ENCODE measurements at places on chromosomes 2 and 18. TPM values are rescaled to one million over a fixed set of nuclear protein-coding genes. Genes with fewer than 3 reads are reported as not detected.
A peak's percentile ranks its signal among the peaks of the same experiment; 100 is the strongest.

GRCh38 chr2:165700531-165700930 is 93.5 kb downstream of the GALNT3 start:
- H3K36me3 ChIP-seq: no peaks in the 10 kb centered on the region
- DNase-seq: no peak
- no peak overlapping the region for H3K27ac ChIP-seq
- H3K27me3 ChIP-seq: no peaks in the 10 kb centered on the region
- no peak overlapping the region for H3K4me3 ChIP-seq

- no peaks in the 10 kb centered on the region for H3K27me3 ChIP-seq
- H3K36me3 ChIP-seq: no peaks in the 10 kb centered on the region
- DNase-seq: no peak
- no peak overlapping the region for H3K27ac ChIP-seq
- H3K4me3 ChIP-seq: no peak overlapping the region
- peaks cover 4% of the 10 kb centered on the region for H3K4me1 ChIP-seq
These were observed 73.7 kb upstream of the COPS8 start for GRCh38 chr2:237012004-237012403.

- DNase-seq: no peak
- peaks cover 67% of the 10 kb centered on the region for H3K36me3 ChIP-seq
- no peak overlapping the region for H3K27ac ChIP-seq
- no peaks in the 10 kb centered on the region for H3K4me1 ChIP-seq
- H3K4me3 ChIP-seq: no peak overlapping the region
These were observed 218.2 kb upstream of the RAB12 start for GRCh38 chr18:8391068-8391467.

The PSMA8 gene
- not detected for total RNA-seq

GRCh38 chr2:189236066-189236465 is 56.5 kb upstream of the COL5A2 start:
- no peak for DNase-seq
- no peaks in the 10 kb centered on the region for H3K4me1 ChIP-seq
- no peak overlapping the region for H3K4me3 ChIP-seq
- no peaks in the 10 kb centered on the region for H3K27me3 ChIP-seq
- H3K36me3 ChIP-seq: no peaks in the 10 kb centered on the region

The GAL3ST2 gene
- total RNA-seq: not detected

GRCh38 chr18:13220361-13220991 is 1.9 kb downstream of the LDLRAD4 start:
- H3K4me3 ChIP-seq: peak overlapping the region; percentile 68
- H3K36me3 ChIP-seq: no peaks in the 10 kb centered on the region
- H3K27ac ChIP-seq: peak overlapping the region; percentile 65
- DNase-seq: no peak

- no peak overlapping the region for H3K27ac ChIP-seq
- no peak for DNase-seq
- H3K4me3 ChIP-seq: no peak overlapping the region
- no peaks in the 10 kb centered on the region for H3K27me3 ChIP-seq
- H3K4me1 ChIP-seq: peaks cover 19% of the 10 kb centered on the region
These were observed 312.3 kb downstream of the PRKCE start for GRCh38 chr2:45963816-45964215.

DNA sequence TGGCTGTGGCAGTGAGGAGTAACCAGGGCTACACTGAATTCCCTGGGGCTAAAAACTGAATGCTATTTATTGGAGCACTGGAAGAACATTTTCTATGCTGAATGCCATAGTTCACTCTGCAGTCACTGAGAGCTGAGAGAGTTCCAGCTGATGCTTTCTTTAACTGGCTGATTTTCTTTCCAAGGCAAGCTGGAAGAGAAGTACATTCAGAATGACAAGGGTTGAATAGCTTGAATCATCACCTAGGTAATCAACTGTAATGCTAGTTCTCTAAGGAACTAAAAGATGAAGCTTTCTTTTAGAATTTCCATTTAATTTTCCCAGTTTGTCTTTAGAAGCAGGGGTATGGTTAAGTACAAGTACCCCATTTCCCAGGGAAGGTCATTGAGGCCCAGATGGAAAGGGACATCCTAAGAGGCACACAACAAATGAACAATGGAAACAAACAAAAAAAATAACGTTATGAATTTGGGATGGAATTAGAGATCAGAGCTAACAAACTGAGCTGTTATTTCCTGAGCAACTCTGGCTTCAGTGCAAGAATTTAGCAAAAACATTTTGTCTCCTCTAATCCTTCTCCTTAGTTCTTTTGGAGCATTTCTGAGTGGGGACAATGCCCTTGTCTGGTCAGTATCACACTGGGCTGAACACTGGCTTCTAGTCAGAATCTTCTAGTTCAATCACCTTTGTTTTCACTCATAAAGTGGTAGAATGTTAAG is 132.8 kb upstream of the REG3A start:
- no peaks in the 10 kb centered on the region for H3K36me3 ChIP-seq
- H3K4me3 ChIP-seq: no peak overlapping the region
- H3K27me3 ChIP-seq: no peaks in the 10 kb centered on the region
- H3K27ac ChIP-seq: no peak overlapping the region

DNA sequence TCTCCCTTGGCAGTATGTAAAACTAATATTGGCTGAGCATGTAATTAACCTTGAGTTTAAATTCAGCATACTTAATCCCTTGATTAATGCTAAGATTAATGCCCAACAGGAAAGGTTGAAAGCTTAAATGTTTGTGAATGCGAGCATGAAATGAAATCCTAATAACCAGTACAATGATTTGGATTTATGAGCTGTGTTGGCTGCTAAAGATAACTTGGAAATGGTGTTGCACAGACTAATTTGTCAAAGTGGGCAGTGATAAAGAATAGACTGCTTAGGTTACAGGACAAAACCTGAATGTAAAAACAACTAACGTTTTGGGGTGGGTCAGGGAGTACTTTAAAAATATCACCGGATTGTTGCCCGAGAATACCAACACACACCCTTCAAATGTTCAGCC is 70.6 kb downstream of the MGAT5 start:
- H3K4me3 ChIP-seq: no peak overlapping the region
- no peak overlapping the region for H3K27ac ChIP-seq
- H3K4me1 ChIP-seq: no peaks in the 10 kb centered on the region
- H3K36me3 ChIP-seq: no peaks in the 10 kb centered on the region

DNA sequence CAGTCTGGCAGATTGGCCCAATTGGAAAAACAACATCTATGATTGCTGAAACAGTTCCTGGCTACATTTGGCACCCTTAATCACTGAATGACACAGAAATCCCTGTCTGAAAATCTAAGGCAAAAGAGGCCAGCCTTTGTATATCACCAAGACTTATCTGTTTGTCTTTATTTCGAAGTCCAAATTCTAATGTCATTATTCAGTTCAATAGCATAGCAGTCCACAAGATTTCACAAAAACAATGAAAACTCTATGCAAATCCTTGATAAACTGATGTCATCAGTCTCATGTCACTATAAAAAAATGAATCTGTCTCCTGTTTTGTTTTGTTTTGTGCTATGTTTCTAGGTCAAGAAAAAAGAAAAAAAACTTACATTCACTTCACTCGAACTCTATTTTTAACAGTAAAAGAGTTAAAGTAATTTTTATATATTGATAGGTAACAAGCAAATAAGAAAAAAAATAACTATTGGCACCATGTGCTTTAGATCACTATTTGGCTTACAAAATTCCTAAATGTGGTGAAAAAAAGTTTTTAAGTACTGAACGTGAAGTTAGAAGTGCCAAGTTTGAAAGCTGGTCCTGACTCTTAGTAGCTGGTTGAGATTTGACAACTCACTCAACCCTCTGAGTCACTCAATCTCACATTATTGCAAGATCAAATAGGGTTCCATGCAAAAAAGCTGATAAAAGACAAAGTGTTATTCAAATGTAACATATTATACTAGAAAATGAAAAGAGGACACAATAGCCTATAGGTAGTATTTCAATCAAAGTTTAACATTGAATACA is 359.3 kb downstream of the IRS1 start:
- no peaks in the 10 kb centered on the region for H3K36me3 ChIP-seq
- no peaks in the 10 kb centered on the region for H3K27me3 ChIP-seq
- DNase-seq: no peak
- peak overlapping the region; percentile 57 for H3K27ac ChIP-seq
- H3K4me1 ChIP-seq: peaks cover 8% of the 10 kb centered on the region
- no peak overlapping the region for H3K4me3 ChIP-seq

The SERPINB3 gene
- 0.21 TPM for total RNA-seq

DNA sequence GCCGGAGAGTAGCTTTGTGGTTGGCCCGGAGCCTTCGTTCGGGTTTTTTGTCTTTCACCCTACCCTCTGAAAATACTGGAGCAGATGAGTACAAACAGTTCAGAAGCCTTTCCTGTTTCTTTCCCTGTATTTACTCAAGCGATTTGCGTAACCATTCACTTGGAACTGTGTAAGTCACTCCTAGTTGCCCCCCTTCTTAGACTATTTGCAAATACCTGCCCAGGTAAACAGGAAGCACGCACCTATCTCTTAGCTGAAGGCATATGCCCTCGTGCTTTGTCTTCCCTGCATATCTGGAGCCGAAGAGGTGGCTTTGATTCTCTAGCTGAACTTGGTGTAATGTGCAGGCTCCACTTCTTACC is 1.4 kb downstream of the KCNS3 start:
- no peaks in the 10 kb centered on the region for H3K27me3 ChIP-seq
- H3K36me3 ChIP-seq: no peaks in the 10 kb centered on the region
- H3K4me1 ChIP-seq: no peaks in the 10 kb centered on the region
- peak overlapping the region; percentile 93 for H3K4me3 ChIP-seq
- no peak for DNase-seq
- H3K27ac ChIP-seq: no peak overlapping the region

The UGT1A4 gene
- total RNA-seq: not detected

The POTEC gene
- not detected for total RNA-seq

- no peaks in the 10 kb centered on the region for H3K27me3 ChIP-seq
- H3K36me3 ChIP-seq: no peaks in the 10 kb centered on the region
- no peaks in the 10 kb centered on the region for H3K4me1 ChIP-seq
These were observed 66.9 kb downstream of the C18orf63 start for GRCh38 chr18:74382481-74383017.

GRCh38 chr2:99605036-99605435 is 115.2 kb upstream of the REV1 start:
- H3K27ac ChIP-seq: no peak overlapping the region
- H3K4me1 ChIP-seq: no peaks in the 10 kb centered on the region
- H3K4me3 ChIP-seq: no peak overlapping the region
- DNase-seq: no peak

DNA sequence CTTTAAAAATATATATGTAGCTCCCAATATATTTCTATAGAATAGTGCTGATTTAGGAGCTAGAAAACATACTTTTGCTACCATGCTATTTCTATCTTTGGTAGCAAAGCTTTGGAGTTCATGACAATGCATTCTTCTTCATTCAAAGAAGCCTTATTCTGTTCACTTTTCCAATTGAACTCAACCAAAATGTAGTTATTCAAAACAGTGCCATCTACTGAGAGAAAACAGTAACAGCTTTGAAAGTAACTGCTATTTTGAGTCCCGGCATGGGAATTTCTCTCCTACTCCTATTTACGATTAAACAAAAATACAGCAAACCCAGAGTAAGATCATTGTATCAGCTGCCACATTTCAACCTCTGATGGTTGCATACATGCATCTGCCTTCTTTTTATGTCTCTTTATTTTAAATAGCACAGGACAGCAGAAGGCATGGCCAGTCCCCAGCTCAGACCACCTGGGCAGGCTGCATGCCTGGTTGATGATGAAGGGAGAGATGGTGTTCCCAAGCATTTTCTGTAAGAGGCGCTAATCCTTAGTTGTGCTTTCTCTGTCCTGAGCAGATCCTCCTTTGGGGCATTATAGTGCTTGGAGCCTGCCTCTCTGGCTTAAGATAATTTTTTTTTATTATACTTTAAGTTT is 69.7 kb upstream of the SULT1C3 start:
- no peak overlapping the region for H3K27ac ChIP-seq
- no peaks in the 10 kb centered on the region for H3K4me1 ChIP-seq
- no peak overlapping the region for H3K4me3 ChIP-seq
- no peaks in the 10 kb centered on the region for H3K36me3 ChIP-seq
- H3K27me3 ChIP-seq: no peaks in the 10 kb centered on the region

GRCh38 chr2:32264422-32265105 is at the start of gene NLRC4:
TSS of gene NLRC4 (minus strand) at chr2:32264886. CDS start at chr2:32256775, 8,111 bp downstream.
- H3K27ac ChIP-seq: peak within 1 kb of the TSS; percentile 2
- no peaks in the 10 kb centered on the region for H3K36me3 ChIP-seq
- DNase-seq: no peak
- no peaks in the 10 kb centered on the region for H3K27me3 ChIP-seq

GRCh38 chr2:54895730-54896129 is 154.5 kb downstream of the RTN4 start:
- H3K4me1 ChIP-seq: no peaks in the 10 kb centered on the region
- no peaks in the 10 kb centered on the region for H3K36me3 ChIP-seq
- H3K27me3 ChIP-seq: no peaks in the 10 kb centered on the region
- DNase-seq: no peak
- no peak overlapping the region for H3K27ac ChIP-seq

- H3K27me3 ChIP-seq: no peaks in the 10 kb centered on the region
- no peaks in the 10 kb centered on the region for H3K4me1 ChIP-seq
- H3K36me3 ChIP-seq: no peaks in the 10 kb centered on the region
- no peak overlapping the region for H3K4me3 ChIP-seq
- no peak overlapping the region for H3K27ac ChIP-seq
- DNase-seq: no peak
These were observed 2.9 kb downstream of the OTOF start for GRCh38 chr2:26475037-26475436.

DNA sequence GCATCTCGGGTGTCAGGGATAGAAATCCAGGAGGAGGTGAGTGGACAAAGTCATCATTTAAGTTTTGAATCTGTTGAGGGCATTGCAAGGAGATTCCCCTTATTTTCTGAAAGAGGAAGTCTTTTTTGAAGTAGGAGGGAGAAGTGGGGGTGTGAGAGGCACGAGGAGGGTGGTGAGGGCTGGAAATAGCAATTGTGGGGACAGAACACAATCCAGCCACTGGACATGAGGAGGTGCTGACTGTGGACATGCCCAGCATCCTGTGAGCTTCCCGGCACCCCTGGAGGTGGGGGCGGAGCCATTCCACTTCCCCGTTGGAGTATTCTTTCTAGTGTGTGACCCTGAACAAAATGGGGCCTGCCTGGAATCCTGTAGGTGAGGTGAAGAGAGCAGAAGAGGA is 310.7 kb upstream of the EPAS1 start:
- no peaks in the 10 kb centered on the region for H3K27me3 ChIP-seq
- H3K4me3 ChIP-seq: no peak overlapping the region
- no peak for DNase-seq
- no peaks in the 10 kb centered on the region for H3K36me3 ChIP-seq

- no peaks in the 10 kb centered on the region for H3K4me1 ChIP-seq
- no peaks in the 10 kb centered on the region for H3K27me3 ChIP-seq
- H3K27ac ChIP-seq: no peak overlapping the region
- H3K4me3 ChIP-seq: no peak overlapping the region
- no peaks in the 10 kb centered on the region for H3K36me3 ChIP-seq
- DNase-seq: no peak
These were observed 117.7 kb upstream of the SMIM21 start for GRCh38 chr18:75545189-75545588.
